Activated CD4-positive, alpha-beta T cell treated with anti-CD3 and anti-CD28 coated beads, Interleukin-2, amount 10 ng/mL, durations not matched to agents 7 days and 5 days (primary cell): ENCODE measurements at places on chromosomes 6 and 20. TPM values are rescaled to one million over a fixed set of nuclear protein-coding genes. Genes with fewer than 3 reads are reported as not detected.

The SDHAF4 gene
- total RNA-seq = 10.5 TPM

- H3K27ac ChIP-seq = no peak overlapping the region
- H3K27me3 ChIP-seq = peaks cover 9% of the 10 kb centered on the region
- no peaks in the 10 kb centered on the region for H3K36me3 ChIP-seq
- no peaks in the 10 kb centered on the region for H3K4me1 ChIP-seq
Observed at GRCh38 chr20:39164642-39165041, 202.5 kb downstream of the DHX35 start.

DNA sequence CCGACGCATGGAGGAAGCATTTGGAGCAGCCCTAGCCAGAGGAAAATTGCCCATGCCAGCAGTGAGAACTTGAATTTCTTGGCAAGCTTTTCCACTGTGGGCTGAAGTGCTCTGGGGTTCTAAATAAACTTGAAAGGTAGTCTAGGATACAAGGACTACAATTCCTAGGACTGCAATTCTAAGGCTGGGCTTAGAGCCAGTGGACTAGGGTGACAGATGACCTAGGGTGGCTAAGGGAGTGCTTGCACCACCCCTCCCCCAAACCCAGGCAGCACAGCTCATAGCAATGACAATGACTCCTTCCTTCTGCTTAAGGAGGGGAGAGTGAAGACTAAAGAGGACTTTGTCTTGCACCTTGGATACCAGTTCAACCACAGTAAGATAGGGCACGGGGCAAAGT, 122.3 kb downstream of the THBS2 start:
- no peak for DNase-seq
- no peak overlapping the region for H3K4me3 ChIP-seq
- no peaks in the 10 kb centered on the region for H3K36me3 ChIP-seq
- no peak overlapping the region for H3K27ac ChIP-seq
- no peaks in the 10 kb centered on the region for H3K4me1 ChIP-seq

- no peak overlapping the region for H3K4me3 ChIP-seq
- no peaks in the 10 kb centered on the region for H3K36me3 ChIP-seq
- no peak for DNase-seq
- no peaks in the 10 kb centered on the region for H3K4me1 ChIP-seq
- no peak overlapping the region for H3K27ac ChIP-seq
- H3K27me3 ChIP-seq = peaks cover 2% of the 10 kb centered on the region
Observed at GRCh38 chr6:110329348-110329713, 28.8 kb downstream of the METTL24 start.

The LGSN gene
- not detected for total RNA-seq

DNA sequence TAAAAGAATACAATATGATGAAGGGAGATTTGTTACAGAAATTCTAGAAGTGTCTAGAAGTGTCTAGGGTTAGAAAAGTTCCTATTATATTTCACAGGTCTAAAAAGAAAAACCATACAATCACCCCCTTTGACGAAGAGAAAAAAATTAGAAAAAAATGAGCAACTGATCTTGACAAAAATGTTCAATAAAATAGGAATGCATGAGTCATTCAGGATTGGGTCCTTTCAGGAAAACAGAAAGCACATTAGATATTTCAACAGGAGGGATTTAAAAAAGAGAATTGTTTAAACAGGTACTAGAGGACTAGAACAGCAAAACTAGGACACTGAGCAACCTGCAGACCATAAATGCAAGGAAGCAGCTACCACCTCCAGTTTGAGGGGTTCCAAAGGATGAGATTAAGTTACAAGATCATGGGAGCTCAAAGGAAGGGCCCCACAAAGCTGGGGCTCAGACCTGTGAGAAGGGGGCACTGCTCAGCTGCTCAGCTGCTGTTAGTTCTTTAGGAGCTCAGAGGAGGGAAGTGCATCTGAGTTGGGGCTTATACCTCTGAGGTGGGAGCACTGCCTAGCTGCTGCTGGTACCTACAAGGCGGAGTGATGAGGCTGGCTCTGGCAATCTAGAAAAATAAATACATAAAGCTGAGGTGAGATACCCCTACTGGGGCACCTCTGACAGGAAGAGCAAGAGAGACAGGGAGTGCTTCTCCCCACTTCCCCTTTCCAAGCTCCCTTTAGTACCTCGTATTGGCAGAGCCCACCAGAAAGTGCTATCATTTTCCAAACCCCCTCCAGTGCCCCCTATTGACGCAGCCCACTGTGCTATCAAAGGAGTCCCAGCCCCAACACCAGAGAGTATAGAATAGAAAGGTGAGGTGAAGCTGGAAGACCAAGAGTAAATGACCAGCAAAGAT, 27.1 kb upstream of the BEND6 start:
- H3K27ac ChIP-seq = no peak overlapping the region
- DNase-seq = no peak
- H3K36me3 ChIP-seq = no peaks in the 10 kb centered on the region

DNA sequence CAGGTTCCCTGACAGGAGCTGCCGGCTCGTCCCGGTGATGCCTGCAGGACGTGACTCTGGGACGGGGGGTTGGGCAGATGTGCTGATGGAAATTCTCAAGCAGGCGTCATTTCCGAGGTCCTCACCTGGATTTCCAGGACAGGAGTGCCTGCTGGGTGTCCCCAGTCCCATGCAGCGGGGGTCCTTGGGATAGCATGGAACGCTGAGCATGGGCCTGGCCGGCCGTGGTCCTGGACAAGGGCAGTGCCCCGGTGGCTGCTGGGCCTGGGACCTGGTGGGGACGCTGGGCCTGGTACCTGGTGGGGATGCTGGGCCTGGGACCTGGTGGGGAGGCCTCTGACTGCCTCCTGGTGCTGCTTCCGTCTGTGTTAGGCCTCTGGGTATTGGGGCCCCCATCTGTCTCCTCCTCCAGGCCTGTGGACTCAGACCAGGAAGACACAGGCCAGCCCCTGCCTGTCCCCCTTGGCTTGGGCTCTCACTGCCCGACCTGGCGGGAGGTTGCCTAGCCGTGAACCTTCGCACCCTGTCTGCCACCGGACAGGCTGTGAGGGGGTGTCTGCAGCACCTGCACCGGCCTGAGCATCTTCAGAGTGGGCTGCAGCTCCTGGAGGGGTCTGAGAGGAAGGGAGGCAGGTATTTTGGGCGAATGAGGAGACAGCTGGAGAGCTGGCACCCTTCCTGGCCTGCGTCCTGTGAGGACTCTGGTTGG, 6.2 kb downstream of the RTEL1 start:
- DNase-seq = no peak
- no peak overlapping the region for H3K4me3 ChIP-seq
- H3K4me1 ChIP-seq = peaks cover 12% of the 10 kb centered on the region
- no peak overlapping the region for H3K27ac ChIP-seq

The TNFAIP3 gene
- 43.9 TPM for total RNA-seq

- no peak for DNase-seq
- no peak overlapping the region for H3K4me3 ChIP-seq
- no peaks in the 10 kb centered on the region for H3K4me1 ChIP-seq
- no peak overlapping the region for H3K27ac ChIP-seq
Observed at GRCh38 chr6:70051197-70052124, 185.1 kb downstream of the COL19A1 start.

DNA sequence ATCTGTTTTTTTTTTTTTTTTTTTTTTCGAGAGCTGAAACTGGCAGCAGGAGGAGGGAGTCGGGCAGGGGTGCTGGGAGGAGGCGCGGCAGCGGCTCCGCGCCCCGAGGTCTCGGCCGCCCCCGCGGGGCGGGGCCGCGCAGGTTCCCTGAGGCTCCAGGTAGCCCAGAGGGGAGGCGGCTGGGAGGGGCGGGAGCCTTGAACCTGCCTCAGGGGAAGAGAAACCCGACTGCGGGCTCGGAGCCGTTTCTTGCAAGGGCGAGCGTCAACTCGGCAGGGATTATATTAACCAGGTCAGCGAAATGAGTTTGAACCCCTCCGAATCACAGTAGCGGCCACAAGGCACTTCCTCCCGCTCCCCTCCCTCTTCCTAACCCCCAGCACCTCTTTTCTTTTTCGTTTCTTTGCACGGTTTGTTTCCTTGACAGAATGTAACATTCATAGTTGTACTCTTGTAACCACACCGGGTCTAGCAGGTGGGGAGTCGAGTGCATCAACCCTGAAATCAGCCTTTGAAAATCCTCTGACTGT, 2.0 kb downstream of the MYB start:
- H3K36me3 ChIP-seq = peaks cover 23% of the 10 kb centered on the region
- H3K4me1 ChIP-seq = peaks cover 34% of the 10 kb centered on the region

GRCh38 chr6:161727083-161727833, 453.4 kb upstream of the AGPAT4 start:
- H3K27ac ChIP-seq = no peak overlapping the region
- no peak for DNase-seq
- no peak overlapping the region for H3K4me3 ChIP-seq
- H3K4me1 ChIP-seq = no peaks in the 10 kb centered on the region

DNA sequence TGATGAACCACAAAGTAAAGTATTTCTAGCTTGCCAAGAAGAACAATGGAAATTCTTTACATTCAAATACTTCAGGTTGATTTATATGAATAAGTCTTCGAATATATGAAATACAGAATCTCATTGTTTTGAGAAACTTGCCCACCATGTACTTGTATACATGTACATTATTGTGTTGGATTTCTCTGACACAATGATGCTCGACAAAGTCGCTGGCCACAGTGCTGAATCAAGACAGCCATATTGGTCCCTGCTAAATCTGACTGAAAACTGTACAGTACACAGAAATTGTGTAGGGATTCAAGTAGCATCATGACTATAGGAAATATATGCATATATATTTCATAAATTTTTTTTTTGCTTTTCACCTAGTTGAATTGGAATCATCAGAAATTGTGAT, 13.1 kb upstream of the LIN28B start:
- no peak overlapping the region for H3K27ac ChIP-seq
- H3K27me3 ChIP-seq = peaks cover 33% of the 10 kb centered on the region
- peaks cover 9% of the 10 kb centered on the region for H3K36me3 ChIP-seq
- H3K4me3 ChIP-seq = no peak overlapping the region

The CLDN20 gene
- total RNA-seq = not detected

DNA sequence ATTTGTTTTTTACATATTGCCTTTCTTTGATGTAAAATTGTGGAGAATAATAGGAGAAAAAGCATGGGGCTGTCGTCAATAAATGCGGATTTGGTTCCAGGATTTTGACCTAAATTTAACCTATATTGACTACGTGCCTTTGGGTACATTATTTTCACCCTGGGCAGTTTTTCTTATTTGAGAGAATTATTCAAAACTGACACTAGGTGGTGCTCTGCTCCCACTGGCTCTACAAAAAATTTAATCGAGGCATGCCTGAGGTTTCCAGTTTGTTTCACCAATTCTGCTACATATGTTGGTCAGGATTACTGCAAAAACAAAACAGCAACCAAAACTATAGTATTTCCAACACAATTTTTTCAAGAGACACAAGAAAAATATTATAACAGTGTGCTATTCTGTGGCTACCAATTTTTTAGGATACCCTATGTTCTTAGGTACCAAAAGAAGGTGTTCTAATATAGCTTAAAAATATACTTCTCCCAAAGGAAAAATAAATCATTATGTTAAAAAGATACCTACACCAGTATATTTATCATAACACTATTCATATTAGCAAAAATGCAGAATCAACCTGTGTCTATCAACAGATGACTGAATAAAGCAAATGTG, 48.6 kb upstream of the FABP7 start:
- no peak overlapping the region for H3K27ac ChIP-seq
- H3K36me3 ChIP-seq = no peaks in the 10 kb centered on the region
- no peak overlapping the region for H3K4me3 ChIP-seq
- peaks cover 6% of the 10 kb centered on the region for H3K27me3 ChIP-seq

The SLC22A1 gene
- total RNA-seq = 0.67 TPM

DNA sequence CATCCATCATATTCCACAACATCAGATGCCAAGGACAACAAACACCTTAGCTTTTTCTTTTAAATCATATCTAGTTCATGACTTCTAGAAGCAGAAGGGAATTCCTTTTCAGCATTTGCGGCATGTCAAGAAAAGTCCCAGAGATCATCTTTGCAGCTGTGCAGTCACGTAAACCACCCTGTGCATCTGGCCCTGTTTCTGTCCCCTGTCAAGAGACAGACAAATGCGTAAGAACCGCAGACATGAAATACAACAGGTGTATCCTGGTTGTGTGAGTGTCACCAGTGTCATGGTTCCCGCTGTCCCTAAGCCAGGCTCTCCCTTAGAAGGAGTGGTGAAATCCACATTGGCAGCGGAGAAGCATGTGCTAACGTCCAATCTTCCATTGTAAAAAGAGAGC, 28.1 kb downstream of the LY86 start:
- peaks cover 63% of the 10 kb centered on the region for H3K36me3 ChIP-seq
- no peaks in the 10 kb centered on the region for H3K27me3 ChIP-seq
- H3K4me1 ChIP-seq = peaks cover 80% of the 10 kb centered on the region
- H3K4me3 ChIP-seq = no peak overlapping the region
- peak overlapping the region; percentile 36 for H3K27ac ChIP-seq
- DNase-seq = no peak

DNA sequence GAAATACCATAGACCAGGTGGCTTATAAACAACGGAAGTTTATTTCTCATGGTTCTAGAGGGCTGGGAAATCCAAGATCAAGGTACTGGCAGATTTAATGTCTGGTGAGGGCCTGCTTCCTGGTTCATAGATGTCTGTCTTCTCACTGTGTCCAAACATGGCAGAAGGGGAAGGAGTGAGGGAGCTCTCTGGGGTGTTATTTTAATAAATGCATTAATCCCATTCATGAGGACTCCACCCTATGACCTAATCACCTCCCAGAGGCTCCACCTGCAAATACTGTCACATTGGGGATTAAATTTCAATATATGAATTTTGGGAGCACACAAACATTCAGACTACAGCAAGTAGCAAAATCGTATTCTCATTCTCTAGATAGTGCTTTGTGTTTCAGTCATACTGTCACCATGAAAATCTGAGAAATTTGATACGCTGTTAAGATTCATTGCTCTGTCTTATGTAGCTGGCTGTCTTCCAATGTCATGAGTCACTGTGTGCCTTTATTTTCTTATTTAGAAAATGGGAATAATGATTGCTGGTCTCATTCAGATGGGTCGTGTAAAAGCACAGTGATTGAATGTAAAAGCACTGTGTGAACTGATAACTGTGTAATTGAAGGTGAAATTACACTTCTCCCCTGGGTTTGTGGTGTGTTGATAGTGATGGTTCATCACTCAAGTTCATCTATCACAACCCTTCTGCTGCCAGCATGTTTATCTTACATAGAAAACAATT, 8.9 kb upstream of the ERVFRD-1 start:
- no peaks in the 10 kb centered on the region for H3K27me3 ChIP-seq
- no peak for DNase-seq
- peaks cover under 1% of the 10 kb centered on the region for H3K36me3 ChIP-seq

- no peaks in the 10 kb centered on the region for H3K36me3 ChIP-seq
- DNase-seq = peak; percentile 57
- no peaks in the 10 kb centered on the region for H3K27me3 ChIP-seq
- H3K4me3 ChIP-seq = no peak overlapping the region
- H3K4me1 ChIP-seq = no peaks in the 10 kb centered on the region
Observed at GRCh38 chr20:43537921-43538877, 20.6 kb upstream of the SGK2 start.

DNA sequence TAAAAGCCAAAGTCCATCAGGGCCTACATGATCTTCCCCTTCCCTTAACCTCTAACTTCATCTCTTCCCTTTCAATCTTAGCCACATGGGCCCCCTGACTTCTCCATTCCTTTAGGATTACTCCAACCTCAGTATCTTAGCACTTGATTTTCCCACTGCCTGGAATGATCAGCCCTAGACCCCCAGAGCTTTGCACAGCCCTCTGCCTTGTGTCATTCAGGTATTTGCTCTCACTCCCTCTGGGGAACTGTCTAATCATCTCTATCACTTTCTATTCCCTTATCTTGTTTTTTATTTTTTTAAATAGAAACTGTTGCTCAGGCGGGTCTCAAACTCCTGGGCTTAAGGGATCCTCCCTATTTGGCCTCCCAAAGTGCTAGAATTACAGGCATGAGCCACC, 13.3 kb upstream of the ZNFX1 start:
- peak overlapping the region; percentile 0 for H3K27ac ChIP-seq
- peaks cover 87% of the 10 kb centered on the region for H3K36me3 ChIP-seq
- DNase-seq = no peak
- H3K4me3 ChIP-seq = no peak overlapping the region

The MEI4 gene
- not detected for total RNA-seq
